ENCODE measurements at places on chromosomes 3 and 15.

- no peak for DNase-seq
These were observed 236.9 kb upstream of the TRIM42 start for GRCh38 chr3:140441006-140441405.

DNA sequence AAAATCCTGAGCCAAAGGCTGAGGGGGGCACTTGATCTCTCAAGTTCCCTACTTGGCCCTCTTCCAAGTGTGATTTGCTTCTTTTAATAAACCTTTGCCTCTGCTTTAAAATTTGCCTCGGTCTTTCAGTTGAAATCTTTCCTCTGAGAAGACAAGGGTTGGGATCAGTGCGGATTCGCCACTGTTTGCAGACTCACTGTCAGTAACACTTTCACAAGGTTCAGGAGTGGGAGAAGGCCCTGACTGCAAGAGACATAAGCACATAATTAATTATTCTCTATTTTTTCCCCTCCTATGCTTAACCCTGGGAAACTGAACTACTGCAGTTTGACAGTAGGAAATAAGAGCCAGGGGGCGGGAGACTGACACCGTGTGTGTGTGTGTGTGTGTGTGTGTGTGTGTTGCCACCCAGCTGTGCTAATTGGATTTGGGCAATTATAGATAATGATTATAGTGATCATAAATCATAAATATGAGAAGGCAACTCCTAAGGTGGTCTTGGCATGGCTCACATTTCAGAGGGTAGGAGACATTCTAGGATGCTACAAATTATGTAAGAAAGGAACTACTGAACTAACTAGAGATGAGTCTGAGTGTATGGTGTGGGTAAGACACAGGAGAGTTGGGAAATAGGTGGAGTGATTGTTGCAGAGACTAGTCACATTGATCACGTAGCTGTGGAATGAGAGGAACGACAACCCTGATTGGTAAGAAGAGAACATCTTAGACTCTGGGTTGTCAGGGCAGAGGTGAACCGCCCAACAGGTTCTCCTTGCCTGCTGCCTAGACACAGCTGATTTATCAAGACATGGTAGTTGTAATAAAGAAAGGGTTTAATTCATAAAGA lies 5.5 kb upstream of the ZNF662 start:
- DNase-seq, result no peak

DNA sequence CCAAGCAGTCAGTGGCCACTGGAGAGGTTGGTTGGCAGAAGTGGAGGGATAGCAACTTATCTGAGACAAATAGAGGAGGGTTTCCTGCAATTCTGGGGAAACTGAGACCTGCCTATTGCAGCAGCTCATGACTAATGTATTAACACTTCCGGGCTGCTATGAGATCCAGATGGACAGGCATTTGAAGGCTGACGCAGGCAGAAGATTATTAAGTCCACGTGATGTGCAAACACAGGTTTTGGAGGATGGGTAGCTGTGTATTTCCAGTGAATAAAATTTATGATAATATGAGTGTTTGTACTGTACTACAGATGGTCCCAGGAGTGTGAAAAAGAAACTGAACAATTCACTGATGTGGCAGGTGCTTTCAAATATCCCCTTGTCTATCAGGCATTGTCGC lies 28.5 kb upstream of the CFAP161 start:
- DNase-seq, result no peak

DNA sequence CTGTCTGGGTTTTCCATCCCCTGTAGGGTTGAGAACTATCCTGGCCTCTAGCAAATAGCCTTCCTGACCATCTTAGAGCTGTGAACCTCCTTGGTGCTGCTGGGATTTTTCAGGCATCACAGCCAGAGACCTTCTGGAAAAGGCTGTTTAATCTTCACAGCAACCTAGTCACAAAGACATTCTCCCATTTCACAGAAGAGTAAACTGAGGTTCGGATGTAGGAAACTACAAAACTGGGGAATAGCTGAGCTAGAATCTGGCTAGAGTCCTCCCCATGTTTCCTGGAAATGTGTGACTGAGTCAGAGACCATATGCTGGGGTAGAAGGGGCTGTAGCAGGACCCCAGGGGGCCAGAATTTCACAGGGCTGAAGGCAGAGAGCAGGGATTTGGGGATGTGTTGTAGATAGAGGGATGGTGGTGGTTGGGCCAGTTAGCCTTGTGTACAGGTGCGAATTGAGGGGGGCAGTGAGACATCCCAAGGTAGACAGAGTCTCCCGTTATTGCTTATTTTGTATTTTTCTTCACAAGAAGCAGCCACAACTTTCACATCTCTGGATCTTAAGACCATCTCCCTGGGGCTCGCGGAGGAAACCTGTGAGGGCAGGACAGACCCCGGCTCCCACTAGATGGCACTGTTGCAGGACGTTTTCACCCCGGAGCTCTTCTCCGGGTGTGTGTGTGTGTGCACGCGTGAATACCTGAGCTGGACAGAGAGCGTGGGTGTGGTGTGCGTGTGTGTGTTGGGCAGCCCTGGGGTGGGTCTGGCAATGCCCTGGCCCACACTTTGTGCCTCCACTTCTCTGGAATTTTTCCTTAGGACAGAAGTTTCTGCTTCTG lies 66.9 kb upstream of the PRR23C start:
- DNase-seq, result peak; percentile 11

DNA sequence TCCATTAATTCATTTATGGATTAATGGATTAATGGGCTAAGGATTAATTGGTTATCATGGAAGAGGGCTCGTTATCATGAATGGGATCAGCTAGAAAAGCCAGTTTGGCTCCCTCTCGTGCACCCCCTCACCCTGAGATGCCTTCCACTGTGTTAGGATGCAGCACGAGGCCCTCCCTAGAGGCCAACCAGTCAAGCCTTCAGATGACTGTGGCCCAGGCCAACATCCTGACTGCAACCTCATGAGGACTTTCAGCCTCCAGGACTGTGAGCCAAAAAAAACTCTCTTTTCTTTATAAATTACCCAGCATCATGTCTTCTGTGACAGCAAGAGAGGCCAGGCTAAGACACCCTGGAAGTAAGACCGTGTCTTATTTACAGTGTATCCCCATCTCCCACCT lies 9.0 kb downstream of the EFCAB12 start:
- no peak for DNase-seq

- no peak for DNase-seq
These were observed 42.2 kb downstream of the AKAP13 start for GRCh38 chr15:85422607-85423006.

DNA sequence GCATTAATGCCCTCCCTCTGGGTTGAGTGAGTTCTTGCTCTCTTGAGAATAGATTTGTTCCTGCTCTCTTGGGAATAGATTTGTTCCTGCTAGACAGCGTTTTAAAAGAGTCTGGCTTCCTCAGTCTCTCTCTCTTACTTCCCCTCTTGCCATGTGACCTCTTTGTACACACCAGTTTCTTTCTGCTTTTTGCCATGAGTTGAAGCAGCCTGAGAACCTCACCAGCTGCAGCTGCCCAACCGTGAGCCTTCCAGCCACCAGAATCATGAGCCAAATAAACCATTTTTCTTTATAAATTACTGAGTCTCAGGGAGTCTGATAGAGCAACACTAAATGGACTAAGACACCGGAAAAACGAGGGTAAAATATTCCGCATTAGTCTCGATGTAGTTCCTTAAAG lies 253.6 kb downstream of the CNTN6 start:
- DNase-seq, result no peak

DNA sequence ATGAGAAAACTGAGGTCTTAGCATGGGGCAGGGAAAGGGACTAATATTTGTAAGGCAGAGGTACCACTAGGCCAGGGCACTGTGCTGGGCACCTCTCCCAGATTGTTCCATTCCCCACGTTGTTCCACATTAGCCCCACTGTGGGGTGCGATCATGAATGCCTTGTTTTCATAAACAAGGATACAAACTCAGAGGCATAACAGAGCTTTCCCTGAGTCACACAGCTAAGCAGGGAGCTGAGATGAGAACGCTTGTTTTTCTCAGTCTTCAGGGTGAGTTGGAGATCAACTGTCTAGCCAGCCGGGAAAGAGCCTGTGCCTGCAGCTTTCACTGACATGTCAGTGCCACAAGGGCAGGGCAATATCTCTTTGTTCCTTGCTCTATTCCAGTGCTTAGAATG lies 47.9 kb upstream of the ITGA11 start:
- DNase-seq, result no peak

GRCh38 chr3:13532631-13533030 lies 16.3 kb upstream of the FBLN2 start:
- DNase-seq, result no peak

- DNase-seq, result no peak
These were observed 25.3 kb upstream of the SLC28A1 start for GRCh38 chr15:84859144-84859543.

- DNase-seq, result no peak
These were observed 12.1 kb upstream of the CNBP start for GRCh38 chr3:129195731-129196256.

- no peak for DNase-seq
These were observed 18.2 kb downstream of the TRIM71 start for GRCh38 chr3:32835961-32836360.

DNA sequence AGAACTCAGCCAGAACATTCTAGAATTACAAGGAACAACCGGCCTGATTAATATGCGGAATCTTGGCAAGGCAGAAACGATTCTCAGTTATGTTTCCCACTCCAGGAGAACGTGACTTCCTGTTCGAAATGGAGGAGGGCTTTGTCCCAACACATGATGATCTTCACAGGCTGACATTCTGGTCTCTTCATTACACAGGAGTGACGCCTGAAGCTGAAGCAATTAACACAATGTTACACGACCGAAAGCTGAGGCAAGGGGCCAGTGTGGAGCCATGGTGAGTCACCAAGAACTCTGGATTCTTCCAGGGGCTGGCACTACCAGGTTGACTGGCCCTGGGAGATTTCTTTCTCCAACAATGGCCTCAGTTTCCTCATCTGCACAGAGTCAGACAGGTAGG lies 40.9 kb downstream of the RFTN1 start:
- DNase-seq, result no peak

- no peak for DNase-seq
These were observed 42.1 kb downstream of the SLC6A11 start for GRCh38 chr3:10858091-10858490.

DNA sequence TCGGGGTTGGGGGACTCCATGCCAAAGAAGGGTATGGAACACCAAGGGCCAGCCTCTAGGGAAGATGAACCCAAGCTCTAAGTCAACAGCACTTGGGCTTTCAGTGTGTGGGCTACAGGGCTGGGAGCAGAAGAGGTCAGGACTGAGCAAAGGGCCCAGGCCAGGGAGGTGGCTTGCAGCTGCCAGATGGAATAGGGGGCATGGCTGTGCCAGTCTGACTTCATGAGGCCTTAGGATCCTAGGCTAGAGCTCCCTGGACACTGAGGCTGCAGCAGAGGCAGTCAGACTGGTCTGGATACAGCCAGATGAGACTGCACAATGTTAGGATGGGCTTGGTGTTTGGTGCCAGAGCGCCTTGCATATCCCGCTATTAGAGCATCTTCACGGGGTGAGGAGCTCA lies 3.8 kb downstream of the RASGRF1 start:
- no peak for DNase-seq

GRCh38 chr15:31268108-31268501 lies 58.5 kb upstream of the KLF13 start:
- DNase-seq, result no peak

- DNase-seq, result no peak
These were observed 271.9 kb upstream of the TPRG1 start for GRCh38 chr3:188899881-188900280.

DNA sequence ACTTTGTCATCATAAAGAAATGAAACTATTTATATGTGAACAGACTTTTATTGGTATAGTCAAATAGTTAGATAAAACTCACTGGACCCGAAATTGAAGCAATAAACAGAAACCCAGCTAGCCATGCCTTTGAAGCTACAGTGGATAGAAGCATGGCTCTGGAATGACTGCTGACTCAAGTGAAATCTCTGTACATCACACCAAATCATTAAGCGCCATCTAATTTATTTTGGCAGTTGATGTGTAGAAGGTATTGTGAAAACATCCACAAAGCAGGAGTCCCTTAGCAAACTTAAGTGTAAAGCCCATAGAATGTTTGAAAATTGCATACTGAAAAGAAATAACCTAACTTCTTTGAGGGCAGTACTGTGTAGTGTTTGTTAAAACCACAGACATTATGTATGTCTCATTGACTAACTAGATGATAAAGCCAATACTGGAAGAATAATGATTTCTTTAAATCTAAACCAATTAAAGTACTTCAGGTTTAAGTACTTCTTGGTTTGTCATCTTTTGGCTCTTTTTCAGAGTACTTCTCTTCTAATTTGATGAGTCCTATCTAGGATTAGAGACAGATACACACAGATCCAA lies 42.8 kb upstream of the FBXL22 start:
- no peak for DNase-seq

GRCh38 chr3:126147147-126147931 lies 33.0 kb downstream of the ALDH1L1 start:
- DNase-seq, result no peak

DNA sequence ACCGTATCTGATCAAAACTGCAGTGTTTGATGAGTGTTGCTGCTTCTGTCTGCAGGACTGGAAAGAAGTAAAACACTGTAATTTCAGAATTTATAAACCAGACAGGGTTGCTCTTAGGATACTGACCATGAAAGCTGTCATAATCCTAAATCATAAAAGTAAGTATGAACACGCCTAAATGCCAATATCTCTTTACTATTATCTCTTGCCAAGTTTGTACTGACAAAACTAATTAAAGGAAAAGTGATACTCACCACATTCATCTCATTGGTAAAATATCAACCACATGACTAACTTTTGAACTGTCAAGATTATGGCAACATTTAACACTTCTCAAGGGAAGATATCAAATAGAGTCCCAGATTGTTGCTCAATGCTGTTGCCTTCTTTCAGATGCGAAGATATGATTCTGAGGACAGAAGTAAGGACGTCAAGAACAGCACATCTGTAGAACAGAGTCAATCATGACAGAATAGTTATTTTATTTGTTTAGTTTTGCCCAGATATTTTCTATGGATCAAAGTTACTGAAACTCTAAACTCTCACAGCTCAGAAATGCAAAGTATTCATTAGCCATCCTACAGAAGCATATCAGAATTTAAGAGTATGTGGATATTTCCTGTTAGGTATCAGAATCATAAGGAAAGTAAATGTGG lies 61.4 kb upstream of the COL8A1 start:
- no peak for DNase-seq

- no peak for DNase-seq
These were observed 16.3 kb upstream of the DOCK3 start for GRCh38 chr3:50658416-50658815.

DNA sequence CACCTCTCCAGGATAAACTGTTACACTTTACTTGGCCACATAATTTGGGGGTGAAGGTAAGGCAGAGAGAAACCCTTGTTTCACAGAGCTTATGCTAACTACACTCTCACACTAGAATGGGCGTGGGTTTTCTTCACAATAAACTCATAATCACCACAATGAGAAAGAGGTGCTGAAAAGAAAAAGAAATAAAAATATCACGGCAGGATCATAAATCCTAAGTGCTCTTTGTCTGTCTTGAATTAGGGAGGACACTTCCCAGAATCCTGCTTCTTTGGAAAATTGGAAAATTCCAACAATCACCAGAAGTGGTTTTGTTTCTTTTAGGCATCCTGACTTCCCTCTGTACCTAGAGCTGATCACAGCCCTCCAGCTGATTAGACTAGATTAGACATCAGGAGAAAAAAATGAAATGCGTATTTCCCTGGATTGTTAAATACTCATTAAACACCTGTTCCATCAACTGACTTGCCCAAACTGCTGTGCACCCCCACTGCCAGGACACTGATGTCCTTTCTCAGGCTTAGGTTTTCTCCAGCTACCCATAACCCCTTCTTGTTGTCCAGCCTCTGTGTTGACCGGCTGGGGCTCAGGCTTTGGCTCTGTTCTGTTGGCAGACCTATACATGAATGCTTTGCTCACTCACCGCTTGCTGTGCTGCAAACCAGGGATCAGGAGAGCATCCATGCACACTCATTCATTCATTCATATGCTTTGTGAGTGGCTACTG lies 41.6 kb upstream of the ACKR4 start:
- no peak for DNase-seq

GRCh38 chr3:102747611-102748010 lies 312.8 kb downstream of the ZPLD1 start:
- no peak for DNase-seq
